ENCODE measurements at places on chromosomes 12 and 14.

DNA sequence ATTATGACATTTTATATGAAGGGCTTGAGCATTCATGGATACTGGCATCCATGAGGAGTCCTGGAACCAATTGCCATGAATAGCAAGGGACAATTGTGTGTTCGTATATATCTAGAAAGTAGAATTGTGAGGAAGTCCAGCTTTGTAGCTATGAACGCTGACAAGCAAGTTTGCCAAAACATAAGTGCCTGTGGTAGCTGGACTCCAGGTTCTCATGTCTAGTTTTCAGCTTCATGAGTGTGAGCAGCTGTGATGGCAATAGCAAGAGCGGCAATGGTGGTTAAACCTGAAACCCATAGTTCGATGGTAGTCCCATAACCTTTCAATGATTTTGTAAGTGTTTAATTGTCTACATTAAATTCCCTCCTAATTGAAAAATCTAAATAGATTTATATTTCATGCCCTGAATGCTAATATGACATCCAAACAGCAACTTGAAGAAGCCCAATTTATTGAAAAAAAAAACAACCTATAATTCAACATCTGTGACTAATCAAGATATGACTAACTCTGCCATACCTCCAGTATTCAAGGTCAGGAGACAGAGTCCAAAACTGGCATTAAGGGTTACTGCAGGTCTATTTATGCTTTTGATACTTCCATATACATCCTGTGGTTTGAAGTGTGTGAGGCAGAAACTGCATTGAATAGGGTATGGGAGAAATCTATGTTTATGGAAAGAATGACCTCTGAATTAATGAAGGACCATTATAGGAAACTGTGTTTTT, 50.3 kb upstream of the PCED1B start:
- no peak for DNase-seq

GRCh38 chr12:97575403-97576193, 113.0 kb downstream of the RMST start:
- DNase-seq: no peak

GRCh38 chr12:72468505-72468904, 196.3 kb downstream of the TRHDE start:
- no peak for DNase-seq

DNA sequence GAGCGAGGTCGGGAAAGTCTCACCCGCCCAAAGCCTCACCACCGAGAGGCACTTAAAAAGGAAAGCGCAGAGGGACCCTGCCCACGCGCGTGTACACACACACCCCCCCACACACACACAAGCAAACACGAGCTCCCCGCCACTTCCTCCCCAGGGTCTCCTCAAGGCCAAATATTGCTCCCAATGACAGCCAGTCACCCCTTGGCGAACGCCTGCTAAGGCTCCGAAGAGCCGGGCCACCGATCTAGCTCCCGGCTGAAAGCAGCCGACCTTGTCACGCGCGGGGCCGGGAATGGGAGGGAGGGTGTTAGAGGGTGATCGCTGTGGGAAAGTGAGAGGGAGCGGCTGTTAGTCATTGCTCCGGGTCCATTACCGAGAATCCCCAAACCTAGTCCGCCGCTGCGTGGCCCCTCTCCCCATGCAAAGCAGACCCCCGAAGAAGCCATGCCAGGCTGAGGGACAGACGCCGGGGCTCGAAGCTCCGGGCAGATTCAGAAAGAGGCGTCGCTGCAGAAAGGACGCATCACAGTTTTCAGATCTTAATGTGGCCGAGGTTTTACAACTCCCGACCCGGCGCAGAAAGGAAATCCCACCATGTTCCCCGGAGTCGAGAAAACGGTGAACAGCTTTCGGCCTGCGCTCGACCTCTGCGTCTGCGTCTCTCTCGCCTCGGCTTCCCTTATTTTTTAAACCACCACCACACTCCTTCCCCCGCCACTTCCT, 2.6 kb downstream of the BMP4 start:
- DNase-seq: no peak

GRCh38 chr14:20624495-20625070, 16.9 kb downstream of the OR6S1 start:
- DNase-seq: no peak

GRCh38 chr14:75226755-75227544, 50.5 kb upstream of the TMED10 start:
- no peak for DNase-seq

DNA sequence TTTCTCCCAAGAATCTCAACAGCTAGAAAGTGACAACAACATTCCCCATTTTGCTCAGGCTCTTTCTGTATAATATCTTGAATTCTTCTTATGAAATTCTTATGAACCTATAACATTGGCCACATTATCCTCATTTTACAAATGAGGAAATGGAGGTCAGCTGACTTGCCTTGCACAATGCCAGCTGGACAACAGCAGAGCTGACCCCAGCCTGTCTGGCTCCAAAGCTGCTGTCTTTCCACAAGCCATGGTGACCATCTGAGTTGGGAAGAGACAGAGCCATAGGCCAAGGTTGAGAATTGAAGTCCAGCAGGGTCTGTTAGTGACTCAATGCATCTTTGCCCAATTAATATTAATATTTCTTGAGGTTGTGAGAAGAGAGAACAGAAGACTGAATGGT, 87.3 kb downstream of the KSR2 start:
- no peak for DNase-seq

- no peak for DNase-seq
These were observed 9.3 kb downstream of the GRIP1 start for GRCh38 chr12:66669541-66669940.

GRCh38 chr14:74169906-74170305, 69.3 kb upstream of the VSX2 start:
- DNase-seq: no peak
